Activated T-helper 1 cell treated with anti-CD3 and anti-CD28 coated beads, Interleukin-12 subunit alpha, Interleukin-12 subunit beta, Interleukin-2, Interleukin-4 antibody, amounts not matched to agents 30 ng/mL and 10 ng/mL and 1 ng/mL, durations not matched to agents 14 hours and 24 hours and 36 hours (primary cell): ENCODE measurements at places on chromosomes 2 and 18.

- H3K36me3 ChIP-seq, result no peaks in the 10 kb centered on the region
- no peaks in the 10 kb centered on the region for H3K4me1 ChIP-seq
- no peak overlapping the region for H3K27ac ChIP-seq
- DNase-seq, result no peak
Measured at GRCh38 chr2:60094450-60094929, 459.0 kb downstream of the BCL11A start.

DNA sequence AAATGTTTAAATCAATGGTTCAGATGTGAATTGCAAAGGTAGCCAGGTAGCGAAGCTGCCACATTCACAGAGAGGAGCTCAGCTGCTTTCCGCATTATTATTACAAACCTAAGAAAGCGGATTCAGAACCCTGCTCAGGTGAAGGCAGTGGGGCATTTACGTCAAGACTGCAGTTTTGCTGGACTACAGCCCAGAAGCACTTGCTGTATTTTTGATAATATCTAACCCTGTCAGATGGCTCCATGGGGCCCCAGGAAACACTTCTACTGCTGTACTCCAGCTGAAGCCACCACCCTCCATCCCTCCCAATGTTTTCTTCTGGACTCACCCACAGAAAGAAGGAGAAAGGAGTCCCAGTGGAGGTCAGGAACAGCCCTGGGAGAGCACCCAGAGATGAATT is 96.9 kb downstream of the TPO start:
- no peaks in the 10 kb centered on the region for H3K27me3 ChIP-seq
- H3K36me3 ChIP-seq, result no peaks in the 10 kb centered on the region
- no peak for DNase-seq
- peak overlapping the region; percentile 15 for H3K4me3 ChIP-seq
- peaks cover 27% of the 10 kb centered on the region for H3K4me1 ChIP-seq

GRCh38 chr2:85594715-85595300 is 737 bp upstream of the RNF181 start:
- peaks cover 22% of the 10 kb centered on the region for H3K4me1 ChIP-seq
- H3K27me3 ChIP-seq, result no peaks in the 10 kb centered on the region
- no peak for DNase-seq
- peak overlapping the region; percentile 92 for H3K27ac ChIP-seq

DNA sequence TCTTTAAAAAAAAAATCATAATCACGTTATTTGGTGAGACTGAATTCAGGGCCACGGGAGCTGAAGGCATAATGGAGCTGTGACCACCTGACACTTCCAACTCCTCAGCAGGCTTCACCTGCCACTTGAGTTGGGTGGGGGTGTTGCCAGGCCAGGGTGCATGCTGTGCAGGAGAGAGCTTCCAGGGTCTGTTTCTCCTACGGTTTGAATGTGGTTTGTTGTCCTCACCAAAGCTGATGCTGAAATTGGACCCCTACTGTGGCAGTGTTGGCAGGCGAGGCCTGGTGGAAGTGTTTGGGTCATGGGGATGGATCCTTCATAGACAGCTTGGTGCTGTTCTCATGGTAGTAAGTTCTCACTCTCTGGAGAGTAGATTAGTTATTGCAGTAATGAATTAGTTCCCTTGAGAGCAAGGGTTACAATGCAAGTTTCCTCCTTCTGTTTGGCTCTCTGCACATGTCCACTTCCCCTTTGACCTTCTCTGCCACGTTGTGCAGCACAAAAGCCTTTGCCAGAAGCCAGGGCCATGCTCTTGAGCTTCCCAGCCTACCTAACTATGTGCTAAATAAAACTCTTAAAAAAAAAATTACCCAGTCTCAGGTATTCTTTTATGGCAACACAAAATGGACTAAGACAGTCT is 38.3 kb upstream of the ANKRD44 start:
- H3K4me1 ChIP-seq, result peaks cover 11% of the 10 kb centered on the region
- no peak overlapping the region for H3K27ac ChIP-seq
- H3K36me3 ChIP-seq, result no peaks in the 10 kb centered on the region

DNA sequence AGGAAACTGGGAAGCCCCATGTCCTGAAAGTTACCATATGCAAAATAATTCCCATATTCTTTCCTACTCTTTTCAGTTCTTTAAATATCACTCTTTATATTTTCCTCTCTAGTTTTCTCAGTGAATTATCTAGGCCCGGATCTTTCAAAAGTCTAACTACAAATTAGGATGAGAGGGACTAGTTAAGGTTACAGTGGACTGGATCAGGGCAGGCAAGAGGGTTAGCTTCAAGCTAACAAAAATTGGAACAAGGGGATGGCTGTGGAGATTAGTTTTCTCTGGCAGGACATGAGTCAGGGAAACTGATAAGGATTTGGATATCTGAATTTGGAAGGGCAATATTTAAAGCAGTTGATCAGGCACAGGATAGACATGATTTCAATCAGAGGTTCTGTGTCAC is 30.4 kb upstream of the BBS5 start:
- H3K36me3 ChIP-seq, result no peaks in the 10 kb centered on the region
- no peak overlapping the region for H3K27ac ChIP-seq

DNA sequence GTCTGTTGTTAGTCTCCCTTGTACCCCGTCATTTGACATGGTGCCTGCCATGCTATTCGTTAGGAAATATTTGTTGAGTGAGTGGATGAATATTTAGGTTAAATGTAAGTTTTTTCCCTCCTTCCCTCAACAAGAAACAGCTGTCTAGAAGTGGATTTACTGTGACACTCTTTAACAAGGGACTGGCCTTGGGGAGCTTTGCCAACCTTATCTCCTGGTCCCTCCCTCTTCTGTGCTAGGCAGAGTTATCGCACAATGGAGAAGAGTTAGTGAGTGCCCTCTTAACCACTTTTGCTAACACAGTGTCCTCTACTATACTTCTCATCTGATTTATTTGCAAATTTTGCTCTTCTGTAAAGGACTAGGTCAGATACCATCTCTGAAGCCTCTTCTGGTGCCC is 61.2 kb downstream of the DIS3L2 start:
- DNase-seq, result no peak
- peaks cover 16% of the 10 kb centered on the region for H3K4me1 ChIP-seq
- H3K27me3 ChIP-seq, result peaks cover 4% of the 10 kb centered on the region
- H3K4me3 ChIP-seq, result no peak overlapping the region
- H3K36me3 ChIP-seq, result peaks cover 28% of the 10 kb centered on the region
- H3K27ac ChIP-seq, result no peak overlapping the region

GRCh38 chr2:33730193-33730592 is 131.1 kb upstream of the FAM98A start:
- H3K27me3 ChIP-seq, result no peaks in the 10 kb centered on the region
- H3K4me1 ChIP-seq, result no peaks in the 10 kb centered on the region
- DNase-seq, result no peak
- H3K36me3 ChIP-seq, result no peaks in the 10 kb centered on the region
- no peak overlapping the region for H3K27ac ChIP-seq

GRCh38 chr2:7280790-7281189 is 363.6 kb downstream of the RNF144A start:
- no peaks in the 10 kb centered on the region for H3K36me3 ChIP-seq
- H3K27ac ChIP-seq, result no peak overlapping the region
- H3K4me1 ChIP-seq, result no peaks in the 10 kb centered on the region
- H3K27me3 ChIP-seq, result peaks cover 2% of the 10 kb centered on the region

GRCh38 chr2:154961676-154962075 is 263.2 kb downstream of the KCNJ3 start:
- no peak for DNase-seq
- no peak overlapping the region for H3K27ac ChIP-seq
- H3K27me3 ChIP-seq, result no peaks in the 10 kb centered on the region
- no peaks in the 10 kb centered on the region for H3K36me3 ChIP-seq

DNA sequence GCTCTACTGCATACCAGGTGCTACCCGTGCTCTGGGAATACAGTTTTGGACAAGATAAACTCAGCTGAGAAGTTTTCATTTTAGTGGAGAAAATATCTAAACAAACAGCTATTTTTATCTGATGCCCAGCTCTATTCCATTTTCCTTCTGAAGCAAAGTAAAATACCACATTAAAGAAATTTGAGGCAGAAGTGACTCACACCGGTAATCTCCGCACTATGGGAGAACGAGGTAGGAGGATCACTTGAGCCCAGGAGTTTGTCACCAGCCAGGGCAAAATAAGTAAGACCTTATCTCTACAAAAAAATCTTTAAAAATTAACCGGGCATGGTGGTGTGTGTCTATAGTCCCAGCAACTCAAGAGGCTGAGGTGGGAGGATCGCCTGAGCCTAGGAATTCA is 416.2 kb upstream of the LYPD1 start:
- H3K27me3 ChIP-seq, result no peaks in the 10 kb centered on the region
- no peak for DNase-seq
- H3K4me1 ChIP-seq, result no peaks in the 10 kb centered on the region
- no peak overlapping the region for H3K4me3 ChIP-seq

DNA sequence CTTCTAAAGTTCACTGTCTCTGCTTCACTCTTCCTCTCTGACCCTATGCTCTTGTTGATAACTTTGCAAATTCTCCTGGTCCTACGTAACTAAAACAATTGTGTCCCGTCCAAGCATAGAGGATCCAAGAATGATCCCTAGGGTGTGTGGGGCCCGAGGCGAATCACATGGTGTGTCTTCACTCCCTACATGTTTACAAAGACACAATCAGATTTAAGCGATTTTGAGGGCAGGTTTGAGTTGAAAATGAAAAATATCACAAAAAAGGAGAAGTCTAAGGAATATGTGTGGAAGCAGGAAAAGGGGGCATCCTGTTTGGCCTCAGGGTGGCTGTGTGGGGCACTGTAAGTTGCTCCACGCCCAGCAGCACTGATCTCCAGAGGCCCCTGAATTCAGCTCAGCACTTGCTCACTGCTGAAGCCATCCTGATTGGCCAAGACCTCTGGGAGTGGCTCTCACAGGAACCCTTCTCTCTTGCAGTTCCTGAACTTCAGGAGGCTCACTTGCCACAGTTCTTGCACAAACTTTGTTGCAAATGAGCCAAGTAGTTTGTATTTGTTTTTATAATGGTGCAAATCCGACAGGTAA is 363.6 kb downstream of the ZNF521 start:
- no peak overlapping the region for H3K4me3 ChIP-seq
- no peaks in the 10 kb centered on the region for H3K4me1 ChIP-seq
- no peaks in the 10 kb centered on the region for H3K36me3 ChIP-seq
- no peak overlapping the region for H3K27ac ChIP-seq
- DNase-seq, result no peak
- no peaks in the 10 kb centered on the region for H3K27me3 ChIP-seq

GRCh38 chr18:70058916-70059315 is 111.2 kb upstream of the CD226 start:
- DNase-seq, result no peak
- no peak overlapping the region for H3K27ac ChIP-seq
- no peaks in the 10 kb centered on the region for H3K4me1 ChIP-seq
- H3K27me3 ChIP-seq, result no peaks in the 10 kb centered on the region
- H3K36me3 ChIP-seq, result peaks cover 14% of the 10 kb centered on the region
- no peak overlapping the region for H3K4me3 ChIP-seq

- H3K4me1 ChIP-seq, result no peaks in the 10 kb centered on the region
- H3K36me3 ChIP-seq, result no peaks in the 10 kb centered on the region
- no peak overlapping the region for H3K4me3 ChIP-seq
- H3K27me3 ChIP-seq, result no peaks in the 10 kb centered on the region
- no peak for DNase-seq
Measured at GRCh38 chr18:30454920-30455319, 587.6 kb downstream of the DSC3 start.

GRCh38 chr2:174492963-174493431 is 6.2 kb upstream of the GPR155 start:
- DNase-seq, result peak; percentile 58
- H3K4me1 ChIP-seq, result peaks cover 76% of the 10 kb centered on the region
- no peaks in the 10 kb centered on the region for H3K27me3 ChIP-seq

DNA sequence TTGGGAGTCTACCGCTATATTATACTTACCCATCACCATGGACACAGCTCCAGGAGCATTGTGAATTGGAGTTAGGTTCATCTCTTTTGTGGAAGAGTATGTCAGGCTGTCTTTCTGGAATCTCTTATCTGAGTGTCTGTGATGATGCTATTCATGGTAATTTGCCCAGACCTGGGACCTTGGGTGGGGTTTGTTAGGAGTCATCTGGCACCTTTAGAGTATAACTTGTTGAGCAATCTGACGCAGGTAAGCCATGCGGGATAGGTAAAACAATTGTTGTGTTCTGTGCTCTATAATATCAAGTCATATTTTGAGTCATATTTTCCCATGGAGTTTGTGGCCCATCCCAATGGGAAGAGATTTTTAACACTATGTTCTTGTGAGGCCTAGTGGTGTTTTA is 49.7 kb upstream of the MAPRE2 start:
- H3K27ac ChIP-seq, result no peak overlapping the region
- H3K27me3 ChIP-seq, result peaks cover 8% of the 10 kb centered on the region
- no peak for DNase-seq
- peaks cover 8% of the 10 kb centered on the region for H3K4me1 ChIP-seq
